ENCODE measurements at places on chromosomes 6 and 20. TPM values are rescaled to one million over a fixed set of nuclear protein-coding genes. Genes with fewer than 3 reads are reported as not detected.
A peak's percentile ranks its signal among the peaks of the same experiment; 100 is the strongest.

The KCNK5 gene
- total RNA-seq, result 7.4 TPM

DNA sequence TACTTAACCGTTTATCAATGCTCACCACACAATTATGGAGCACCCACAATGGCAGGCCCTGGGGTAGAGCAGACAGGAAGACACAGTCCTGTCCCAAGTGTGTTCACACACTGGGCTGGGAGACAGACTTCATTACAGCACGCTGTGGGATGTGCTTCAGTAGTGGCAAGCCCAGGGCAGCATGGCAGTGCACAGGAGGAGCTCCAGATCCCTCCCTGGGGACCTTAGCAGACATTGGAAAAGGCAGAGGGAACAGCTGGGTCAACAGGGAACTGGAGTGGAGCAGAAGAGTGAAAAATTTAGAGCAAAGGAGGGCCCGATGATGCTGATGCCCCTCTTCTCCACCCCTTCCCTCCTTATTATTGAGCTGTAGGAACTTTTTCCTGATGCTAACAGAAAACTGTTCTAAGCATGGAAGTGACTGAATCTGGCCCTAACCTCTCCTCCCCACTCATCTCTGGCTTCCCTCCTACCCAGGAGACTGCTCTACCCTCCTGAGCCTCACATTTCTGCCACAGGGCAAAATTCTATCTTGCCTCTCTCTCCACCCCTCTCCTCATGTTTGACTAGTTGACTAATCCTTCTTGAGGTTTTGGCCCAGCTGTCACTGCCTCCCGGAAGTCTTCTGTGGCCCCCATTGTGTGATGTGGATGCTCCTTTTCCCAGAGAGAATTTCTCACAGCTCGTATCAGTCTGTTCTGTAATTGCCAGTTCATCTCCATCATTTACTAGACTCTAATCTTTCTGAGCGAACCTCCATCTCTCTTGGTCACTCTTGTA lies 41.3 kb upstream of the NOP56 start:
- DNase-seq, result no peak

DNA sequence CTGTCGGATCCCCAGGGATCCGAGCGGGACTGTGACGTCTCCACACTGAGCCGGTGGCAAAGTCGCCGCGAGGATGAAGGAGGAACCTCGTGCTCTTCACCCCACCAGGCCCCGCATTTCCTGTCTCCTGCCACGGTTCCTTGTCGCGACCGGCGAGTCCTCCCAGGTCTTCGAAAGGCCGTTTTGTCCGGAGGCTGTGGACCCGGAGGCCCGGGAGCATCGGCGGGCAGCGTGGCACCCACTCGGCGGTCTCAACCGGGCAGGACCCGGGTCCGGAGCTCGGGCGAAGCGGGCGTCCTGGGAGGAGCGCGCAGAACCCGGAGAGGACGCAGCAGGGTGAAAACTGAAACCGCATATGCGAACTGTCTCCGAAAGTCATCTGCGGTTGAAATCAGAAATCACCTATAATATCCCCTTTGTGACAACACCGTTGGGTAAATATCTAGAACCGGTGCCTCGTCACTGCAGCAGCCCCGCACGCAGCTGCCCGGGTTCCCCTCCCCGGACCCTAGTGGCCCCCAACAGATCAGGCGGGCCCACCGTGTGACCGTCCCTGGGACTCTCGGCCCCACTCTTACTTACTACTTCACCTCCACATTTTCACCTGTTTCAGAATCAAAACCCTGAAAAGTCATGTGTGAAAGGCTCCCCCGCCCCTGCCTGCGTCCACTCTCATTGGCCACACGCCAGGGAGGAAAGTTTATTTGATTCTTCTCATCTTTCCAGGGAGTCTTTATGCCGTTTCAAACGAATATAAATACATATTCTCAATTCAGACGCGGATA lies 3.1 kb upstream of the ULBP2 start:
- DNase-seq, result no peak

DNA sequence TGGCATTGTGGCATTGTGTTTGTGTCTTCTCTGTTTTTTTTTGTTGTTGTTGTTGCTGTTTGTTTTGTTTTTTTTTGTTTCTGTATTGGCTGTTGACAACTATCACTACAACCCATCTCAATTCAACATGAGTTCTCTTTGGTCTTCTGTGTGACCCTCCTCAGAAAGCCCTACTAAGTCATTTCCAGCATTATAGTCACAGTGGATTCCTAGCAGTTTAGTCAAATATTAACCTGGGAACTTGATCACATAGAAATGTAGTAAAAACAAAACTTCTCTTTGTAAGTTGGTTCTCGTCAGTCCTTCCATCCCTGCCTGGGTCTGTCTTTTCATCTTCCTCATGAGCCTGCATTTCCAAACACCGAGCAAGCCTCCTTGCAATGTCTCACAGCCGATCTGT lies 16.8 kb downstream of the SLC17A2 start:
- no peak for DNase-seq

- no peak for DNase-seq
Observed at GRCh38 chr6:13953061-13953705, 28.4 kb downstream of the RNF182 start.

- no peak for DNase-seq
Observed at GRCh38 chr6:143513410-143513809, 1.9 kb upstream of the FUCA2 start.

DNA sequence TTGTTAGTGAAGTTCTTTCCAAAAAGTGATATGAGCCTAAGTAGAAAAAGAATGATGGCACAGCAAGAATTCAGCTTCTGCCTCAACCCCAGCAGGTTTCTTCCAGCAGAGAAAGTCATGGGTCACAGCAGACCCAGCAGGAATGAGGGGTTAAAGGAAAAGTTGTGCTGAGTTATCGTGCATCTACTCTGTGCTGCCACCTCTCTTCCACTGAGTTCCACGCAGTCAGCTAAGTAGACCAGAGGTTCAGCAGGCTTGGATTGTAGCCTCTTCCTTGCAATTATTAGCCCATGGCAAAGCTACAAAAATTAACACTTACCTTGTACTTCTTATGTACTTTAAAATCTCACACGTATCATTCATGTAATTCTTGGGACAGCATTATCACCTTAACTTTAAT lies 510.8 kb downstream of the PTPRT start:
- peak; percentile 43 for DNase-seq

- no peak for DNase-seq
Observed at GRCh38 chr6:11538819-11539468, 1.4 kb downstream of the TMEM170B start.

GRCh38 chr6:127402890-127403617 lies 56.1 kb downstream of the KIAA0408 start:
- no peak for DNase-seq

The RNF144B gene
- 12.0 TPM for total RNA-seq

DNA sequence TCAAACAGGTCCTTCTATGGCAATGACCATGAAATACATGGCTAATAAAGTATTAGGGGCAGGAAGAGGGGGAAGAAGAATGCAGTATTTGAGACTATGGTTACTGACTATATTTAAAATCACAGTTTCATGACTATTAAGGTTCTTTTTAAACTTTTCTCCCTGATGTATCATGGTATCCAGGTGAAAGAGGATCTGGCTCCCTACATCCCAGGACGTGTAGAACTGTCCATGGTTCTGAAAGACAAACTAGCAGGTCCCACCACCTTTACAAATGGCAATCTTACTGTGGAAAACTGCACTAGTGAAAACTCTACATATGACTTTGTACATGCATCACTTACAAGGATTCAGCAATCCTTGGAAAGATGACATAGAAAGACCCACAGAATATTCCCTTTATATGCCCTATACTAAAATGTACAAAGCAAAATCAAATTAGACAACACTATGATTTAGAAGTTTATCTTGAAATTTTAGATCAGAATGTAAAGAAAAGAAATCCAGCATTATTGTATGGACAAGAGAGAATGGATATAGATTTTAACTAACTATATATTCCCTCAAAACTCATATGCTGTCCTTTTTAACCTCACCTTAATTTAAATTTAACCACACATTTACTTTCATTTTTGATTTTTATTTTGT lies 33.5 kb downstream of the RPP21 start:
- DNase-seq, result no peak

DNA sequence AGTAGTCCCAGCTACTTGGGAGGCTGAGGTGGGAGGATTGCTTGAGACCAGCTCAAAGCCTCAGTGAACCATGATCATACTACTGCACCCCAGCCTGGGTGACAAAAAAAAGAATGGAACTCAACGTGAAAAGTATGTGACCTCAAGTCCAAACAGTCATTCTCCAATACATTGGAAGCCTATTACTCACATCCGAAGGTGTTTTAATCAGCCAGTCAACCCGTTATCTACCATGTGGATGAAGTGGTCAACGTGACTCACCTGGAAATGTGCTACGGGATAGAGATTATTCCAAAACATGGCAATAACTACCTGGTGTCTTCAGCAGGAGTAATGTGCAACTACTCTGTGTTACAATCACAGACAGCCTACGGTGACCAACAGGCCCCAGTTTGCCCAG lies 85.8 kb upstream of the TOP1 start:
- no peak for DNase-seq

GRCh38 chr6:16375843-16376242 lies 137.5 kb downstream of the GMPR start:
- no peak for DNase-seq

The MEP1A gene
- not detected for total RNA-seq

GRCh38 chr6:43264599-43265145 lies 21.4 kb downstream of the TTBK1 start:
- no peak for DNase-seq

DNA sequence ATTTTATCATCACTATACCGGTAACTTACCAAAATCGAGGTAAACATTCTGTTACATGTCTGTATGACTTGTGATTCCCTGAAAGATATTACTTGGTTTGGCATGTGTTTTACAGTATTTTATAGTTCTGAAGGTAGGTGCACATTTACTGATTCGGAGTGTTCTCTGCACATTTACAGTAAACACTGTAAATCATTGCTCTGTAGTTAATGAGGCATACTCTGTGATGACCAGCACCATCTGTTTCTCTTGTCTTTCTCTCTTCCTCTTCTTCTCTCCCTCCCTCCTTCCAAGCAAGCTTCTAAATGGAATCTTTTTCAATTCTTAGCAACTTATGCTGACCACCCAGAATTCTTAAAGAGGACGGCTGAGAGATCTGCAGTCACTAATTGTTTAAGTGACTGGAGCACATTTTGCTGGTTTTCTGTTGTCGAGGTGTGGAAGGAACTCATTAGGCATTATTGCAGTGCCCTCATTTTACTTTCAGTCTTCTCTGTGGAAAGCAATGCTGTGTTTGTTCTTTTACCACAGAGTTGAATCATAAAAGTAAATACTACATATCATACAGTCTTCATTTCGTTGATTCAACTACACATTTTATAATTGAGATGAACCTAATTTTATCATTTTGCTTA lies 126.5 kb downstream of the UTRN start:
- DNase-seq, result no peak

The SPTLC3 gene
- total RNA-seq, result 29.3 TPM

The CD164 gene
- 364 TPM for total RNA-seq

The NKX2-2 gene
- total RNA-seq, result 3.0 TPM

- no peak for DNase-seq
Observed at GRCh38 chr6:116596815-116597214, 19.5 kb upstream of the RSPH4A start.

The NRN1 gene
- 27.4 TPM for total RNA-seq

- peak; percentile 33 for DNase-seq
Observed at GRCh38 chr6:143673669-143674068, 4.1 kb upstream of the PHACTR2 start.

DNA sequence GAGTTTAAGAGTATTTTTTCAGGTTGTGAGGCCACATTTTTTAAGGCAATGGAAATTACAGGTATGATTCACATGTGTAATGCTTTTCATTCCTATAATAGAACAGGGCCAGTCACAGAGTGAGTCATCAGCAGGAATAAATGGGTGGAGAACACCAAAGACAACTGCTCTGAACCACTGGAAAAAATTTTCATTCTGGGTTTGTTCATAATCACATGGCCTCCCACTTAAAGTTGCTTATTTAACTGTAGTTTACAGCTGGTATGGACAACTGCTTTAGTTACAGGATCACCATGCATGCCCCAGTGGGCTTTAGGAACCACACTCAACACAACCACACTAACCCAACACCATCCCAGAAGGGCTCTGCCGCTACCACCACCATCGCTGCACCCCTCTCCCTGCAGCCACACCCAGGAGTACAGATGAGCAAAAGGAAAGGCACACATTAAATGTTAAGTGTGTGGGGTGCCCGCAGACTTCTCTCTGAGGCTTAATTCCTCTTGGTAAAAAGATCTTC lies 107.0 kb upstream of the DST start:
- no peak for DNase-seq

The TRIM31 gene
- not detected for total RNA-seq

GRCh38 chr6:9204171-9204570 lies 768.8 kb upstream of the SLC35B3 start:
- DNase-seq, result no peak

- DNase-seq, result no peak
Observed at GRCh38 chr6:45163952-45164766, 164.0 kb upstream of the RUNX2 start.

All from spinal cord (tissue), 10 donors.